ENCODE measurements at places on chromosomes 7 and 10.

DNA sequence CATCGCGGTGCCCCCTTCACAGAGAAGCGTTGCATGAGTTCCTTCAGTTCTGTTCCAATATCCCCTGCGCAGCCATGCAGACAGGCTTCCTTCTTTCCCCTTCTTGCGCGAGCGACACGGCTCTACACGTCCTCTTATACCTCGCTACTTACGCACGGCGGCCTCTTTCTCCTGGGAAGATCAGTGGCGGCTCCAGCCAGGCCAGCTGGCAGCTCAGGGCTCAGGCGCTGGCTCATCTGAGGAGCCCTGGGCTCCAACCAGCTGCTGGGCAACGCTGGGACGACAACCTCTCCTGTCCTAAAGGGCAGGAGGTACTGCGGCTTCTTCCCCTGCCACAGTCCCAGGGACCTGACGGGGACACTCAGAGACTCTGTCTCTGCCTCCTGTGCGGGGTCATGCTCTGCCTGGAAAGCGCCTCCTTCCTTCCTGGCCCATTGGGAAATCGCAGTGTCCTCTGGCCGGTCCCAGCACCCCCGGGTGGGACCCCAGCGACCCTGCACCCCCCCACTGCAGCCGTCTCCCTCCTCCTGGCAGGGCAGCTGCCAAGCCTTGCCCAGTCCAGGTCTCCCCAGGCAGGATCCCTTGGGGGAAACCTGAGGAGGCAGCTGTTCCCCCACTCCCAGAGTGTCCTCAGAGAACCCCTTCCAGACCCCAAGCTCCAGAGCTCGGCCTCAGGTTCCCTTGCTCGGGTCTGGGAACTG, 5.0 kb upstream of the FAM20C start:
- DNase-seq = no peak

GRCh38 chr10:103177123-103177522, 15.9 kb downstream of the NT5C2 start:
- DNase-seq = no peak

DNA sequence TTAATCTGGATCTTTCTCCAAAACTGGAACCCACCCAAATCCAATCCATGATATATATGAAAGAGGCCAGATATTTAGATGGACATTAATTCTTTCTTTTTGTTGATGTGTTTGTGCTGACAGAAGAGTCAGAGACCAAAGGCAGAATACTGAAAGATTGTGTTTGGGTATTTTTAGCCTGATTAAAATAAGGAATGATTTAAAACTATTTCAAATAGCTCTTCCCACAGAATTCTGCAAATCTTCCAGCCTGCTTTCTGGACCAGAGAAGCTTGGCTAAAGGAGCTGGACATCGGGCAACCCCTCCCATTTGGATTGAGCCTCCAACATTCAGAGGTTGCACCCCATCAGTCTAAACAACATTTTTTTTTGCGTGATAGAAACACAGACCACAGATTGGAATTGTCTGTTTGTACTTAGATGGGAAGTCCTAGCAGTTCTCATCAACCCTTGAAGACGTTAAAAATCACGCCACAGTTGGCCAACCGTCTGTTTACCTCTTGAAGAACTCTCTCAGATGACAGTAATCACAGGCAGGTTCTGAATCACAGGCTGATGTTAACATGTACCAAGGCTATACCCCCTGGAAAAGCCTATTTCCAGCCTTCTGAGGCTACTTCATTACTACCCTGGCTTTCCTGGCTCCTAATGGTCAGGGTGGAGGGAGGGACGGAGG, 155.2 kb upstream of the NRP1 start:
- no peak for DNase-seq

DNA sequence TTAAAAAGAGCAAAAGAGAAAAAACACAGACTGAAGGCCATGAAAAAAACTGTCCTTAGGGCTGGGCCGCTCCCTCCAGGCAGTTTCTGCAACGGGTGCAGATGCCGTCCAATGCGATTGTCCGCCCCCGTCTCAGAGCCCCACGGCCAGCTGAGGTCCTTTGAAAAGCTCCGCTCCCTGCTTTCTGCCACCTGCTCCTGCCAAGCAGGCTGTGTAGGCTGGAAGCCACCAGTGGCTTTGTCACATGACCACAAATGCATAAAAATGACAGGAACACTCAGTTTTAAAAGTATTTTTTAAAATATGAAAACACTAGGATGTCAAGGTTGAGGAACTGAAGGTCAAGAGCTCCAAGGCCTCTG, 71.7 kb downstream of the AMZ1 start:
- no peak for DNase-seq

GRCh38 chr7:55365205-55365674, at the start of gene LANCL2:
TSS of gene LANCL2 (plus strand) at chr7:55365337. CDS start at chr7:55366026, 689 bp downstream.
- no peak for DNase-seq

Data from activated T-helper 1 cell treated with anti-CD3 and anti-CD28 coated beads, Interleukin-2, amount 50 U/mL, for 16 hours (primary cell).